Fibroblast of skin of left biceps (primary cell): ENCODE measurements at places on chromosomes 12 and 14.

DNA sequence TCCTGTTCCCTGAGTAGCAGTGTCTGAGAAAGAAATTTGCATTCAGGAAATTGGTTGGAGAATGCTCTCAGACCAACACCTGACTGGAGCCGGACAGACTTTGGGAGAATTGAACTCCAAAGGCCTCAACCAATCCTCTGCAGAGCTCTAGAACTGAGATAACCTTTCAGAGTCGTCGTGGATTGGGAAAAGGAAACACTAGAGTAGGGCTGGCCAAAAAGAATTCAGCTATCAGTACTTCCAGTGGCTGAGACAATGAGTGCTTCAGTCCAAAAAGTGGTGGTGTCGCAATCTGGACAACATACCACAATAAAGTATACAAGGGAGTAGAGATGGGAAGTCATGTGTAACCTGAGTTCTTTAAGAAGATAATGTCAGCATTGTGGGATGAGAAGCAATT lies 377.1 kb downstream of the SLC16A7 start:
- DNase-seq: peak; percentile 86

GRCh38 chr12:26878661-26879119 lies 45.7 kb upstream of the ITPR2 start:
- no peak for DNase-seq

DNA sequence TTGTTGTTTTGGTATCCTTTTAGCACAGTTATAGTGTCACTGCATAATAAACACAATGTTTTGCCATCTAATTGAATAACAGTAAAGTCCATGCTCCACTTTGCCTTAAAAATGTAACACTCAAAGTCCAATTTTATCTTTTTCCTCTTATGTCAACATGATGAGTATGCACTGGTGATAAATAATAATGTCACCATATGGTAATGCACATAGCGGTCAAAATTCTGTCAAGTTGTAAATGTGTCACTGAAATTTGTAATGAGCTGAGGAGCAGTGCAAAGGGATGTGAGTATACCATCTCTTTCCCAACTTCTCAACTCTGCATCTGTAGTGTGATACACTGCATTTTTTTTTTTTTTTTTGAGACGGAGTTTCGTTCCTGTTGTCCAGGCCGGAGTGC lies 65.7 kb downstream of the EML5 start:
- DNase-seq: no peak

DNA sequence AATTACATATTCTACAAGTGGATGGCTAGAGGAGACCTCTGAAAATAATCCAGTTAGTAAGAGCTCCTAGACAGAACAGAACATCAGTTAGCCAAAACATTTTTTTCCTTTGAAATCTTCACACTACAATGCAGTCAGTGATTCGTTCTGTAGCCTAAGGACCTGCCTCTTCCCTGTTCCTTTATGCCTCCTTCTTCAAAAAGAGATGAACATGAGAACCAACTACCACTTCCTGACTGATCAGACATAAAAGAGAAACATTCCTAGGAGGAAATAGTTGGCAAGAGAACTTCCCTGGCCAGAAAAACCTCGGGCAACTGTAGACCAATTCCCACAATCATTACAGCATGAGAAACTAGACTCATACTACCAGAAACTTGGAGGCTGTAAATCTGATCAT lies 29.4 kb downstream of the ITPR2 start:
- no peak for DNase-seq

DNA sequence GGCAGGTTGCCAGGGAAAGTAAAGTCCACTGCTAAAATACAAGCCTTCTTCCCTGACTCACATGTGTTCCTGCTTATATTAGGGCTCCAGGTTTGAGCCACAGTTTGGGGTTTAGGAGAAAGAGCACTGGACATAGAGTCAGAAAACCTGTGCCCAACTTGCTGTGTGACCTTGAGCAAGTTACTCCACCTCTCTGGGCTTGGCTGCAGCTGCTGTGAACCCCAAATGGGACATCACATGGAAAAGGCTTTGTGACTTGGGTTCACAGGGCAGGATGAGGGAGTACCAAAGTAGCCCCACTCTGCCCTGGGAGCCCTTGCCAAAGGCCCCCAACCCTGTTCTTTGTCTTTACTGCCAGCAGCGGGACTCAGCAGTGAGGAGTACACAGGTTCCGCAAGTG lies 79.0 kb upstream of the NOS1 start:
- DNase-seq: no peak

GRCh38 chr14:99098199-99098598 lies 173.8 kb downstream of the BCL11B start:
- DNase-seq: no peak

DNA sequence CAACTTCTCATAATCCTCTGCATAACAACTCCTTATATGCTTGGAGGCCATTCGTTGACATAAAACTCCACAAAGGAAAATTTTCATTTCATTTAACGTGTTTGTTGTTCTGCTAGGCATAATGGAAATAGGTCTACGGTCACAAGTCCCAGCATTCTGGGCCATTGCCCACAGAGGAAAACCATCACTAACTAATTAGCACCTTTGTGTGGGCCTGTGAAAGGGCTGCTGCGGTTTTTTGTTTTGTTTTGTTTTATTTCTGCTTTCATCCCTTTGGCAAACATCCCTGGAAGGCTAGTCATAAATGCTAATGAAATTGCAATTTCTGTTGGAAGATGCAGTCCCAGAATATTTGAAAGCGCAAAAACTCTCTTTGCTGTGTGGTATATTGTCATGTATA lies 180.3 kb downstream of the RMST start:
- no peak for DNase-seq

GRCh38 chr12:54206791-54207190 lies 18.0 kb upstream of the SMUG1 start:
- no peak for DNase-seq

DNA sequence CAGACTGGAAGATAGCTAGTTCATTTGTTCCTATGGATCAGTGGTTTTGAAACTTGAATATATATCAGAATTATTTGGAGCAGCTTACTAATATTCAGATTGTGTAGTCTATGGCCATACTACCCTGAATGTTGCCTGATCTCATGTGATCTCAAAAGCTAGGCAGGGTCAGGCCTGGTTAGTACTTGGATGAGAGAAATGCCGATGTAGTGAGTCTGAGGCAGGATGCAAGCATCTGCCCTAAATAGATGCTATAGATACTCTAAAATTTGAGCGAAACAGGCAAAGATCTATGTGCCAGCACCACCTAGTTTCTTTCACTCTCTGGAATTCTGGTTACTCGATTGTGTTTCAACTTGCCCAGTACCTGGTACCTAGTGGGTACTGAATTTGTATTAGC lies 40.9 kb downstream of the FRMD6 start:
- DNase-seq: no peak

GRCh38 chr12:94228488-94228907 lies 80.1 kb downstream of the PLXNC1 start:
- DNase-seq: no peak

DNA sequence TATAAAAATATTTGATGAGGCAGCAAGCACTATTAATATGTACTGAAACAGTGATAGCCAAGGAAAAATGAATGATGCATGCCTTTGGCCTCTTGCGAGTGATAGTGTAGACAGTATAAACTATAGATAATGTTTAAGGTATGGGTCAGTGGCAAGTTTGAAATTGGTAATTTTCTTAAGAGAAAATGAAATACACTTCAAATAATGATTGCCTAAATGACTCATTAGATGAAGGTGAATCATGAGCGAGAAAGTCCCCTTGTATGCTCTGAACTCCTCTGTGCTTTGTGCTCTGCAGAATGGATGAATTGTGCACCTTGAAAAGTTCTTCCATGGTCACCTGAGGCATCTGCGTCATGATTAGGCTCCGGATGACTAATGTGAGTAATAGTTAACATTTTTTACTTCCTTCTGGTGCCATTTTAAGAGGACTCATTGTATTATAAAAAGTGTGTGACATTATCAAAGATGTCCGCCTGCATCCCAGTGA lies 84.9 kb upstream of the RTL1 start:
- DNase-seq: no peak

GRCh38 chr12:45974883-45975282 lies 15.5 kb downstream of the SCAF11 start:
- no peak for DNase-seq

DNA sequence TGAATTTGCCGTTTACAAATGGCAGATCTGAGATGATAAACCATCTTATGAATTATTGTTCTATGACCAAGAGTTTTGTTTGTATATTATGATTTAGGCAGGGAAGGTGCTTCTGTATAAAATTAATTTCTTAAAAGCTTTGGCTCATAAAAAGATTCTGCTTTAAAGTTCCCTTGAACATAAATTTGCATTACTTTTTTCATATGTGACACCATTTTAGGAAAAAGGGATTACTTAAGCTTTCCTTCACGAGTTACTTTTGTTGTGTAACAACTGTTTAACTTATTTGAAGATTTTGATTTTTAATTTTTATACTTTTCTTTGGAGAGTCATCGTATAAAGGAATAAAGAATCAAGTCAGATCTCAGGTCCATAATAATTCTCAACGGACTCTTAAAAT lies 3.3 kb downstream of the ETNK1 start:
- DNase-seq: no peak

- no peak for DNase-seq
These were observed 77.8 kb downstream of the HSD17B6 start for GRCh38 chr12:56840922-56841321.

GRCh38 chr14:87772854-87773253 lies 220.1 kb downstream of the GALC start:
- no peak for DNase-seq

DNA sequence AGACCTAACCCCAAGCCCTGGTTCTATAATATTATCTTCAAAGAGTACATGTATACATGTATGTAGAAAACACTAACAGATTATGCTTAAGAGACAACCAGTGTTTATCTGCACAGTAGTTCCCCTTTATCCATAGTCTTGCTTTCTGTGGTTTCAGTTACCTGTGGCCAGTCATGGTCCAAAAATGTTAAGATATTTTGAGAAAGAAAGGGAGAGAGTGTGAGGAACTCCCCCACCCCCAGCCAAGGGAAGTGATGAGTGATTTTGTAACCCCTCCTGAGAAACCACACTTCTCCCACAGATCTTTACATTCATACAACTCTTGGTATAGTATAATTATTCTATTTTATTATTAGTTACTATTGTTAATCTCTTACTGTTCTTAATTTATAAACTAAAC lies 77.3 kb upstream of the CNTN1 start:
- no peak for DNase-seq

DNA sequence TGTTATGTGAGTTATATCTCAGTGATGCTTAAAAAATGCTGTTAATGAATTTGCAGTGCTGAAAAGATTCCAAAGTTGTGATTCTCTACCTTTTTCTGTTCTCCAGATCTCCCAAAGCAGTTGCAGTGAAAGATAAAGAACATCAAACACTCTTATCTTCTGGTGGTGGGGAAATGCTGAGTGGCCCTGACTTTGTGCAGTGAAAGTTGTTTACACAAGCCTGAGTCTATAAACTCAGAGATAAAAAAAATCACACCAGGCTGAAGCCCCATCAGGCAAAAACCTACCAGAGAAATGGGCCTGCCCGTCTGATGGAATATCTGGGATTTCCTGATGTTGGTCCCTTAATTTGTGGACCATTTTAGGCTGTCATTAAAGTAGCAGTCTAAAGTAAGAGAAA lies 46.1 kb downstream of the RASSF3 start:
- no peak for DNase-seq

GRCh38 chr14:24441904-24442239 lies 704 bp downstream of the SDR39U1 start:
- DNase-seq: no peak

GRCh38 chr12:80101126-80101525 lies 1.8 kb downstream of the OTOGL start:
- no peak for DNase-seq

GRCh38 chr12:65608319-65608916 lies 215.9 kb upstream of the HMGA2 start:
- DNase-seq: no peak

GRCh38 chr14:65483647-65484046 lies 71.1 kb downstream of the FUT8 start:
- DNase-seq: no peak

GRCh38 chr14:23566112-23566777 lies 1.3 kb downstream of the AP1G2 start:
- no peak for DNase-seq

- DNase-seq: no peak
These were observed 192.2 kb upstream of the ARHGAP5 start for GRCh38 chr14:31884776-31885379.

DNA sequence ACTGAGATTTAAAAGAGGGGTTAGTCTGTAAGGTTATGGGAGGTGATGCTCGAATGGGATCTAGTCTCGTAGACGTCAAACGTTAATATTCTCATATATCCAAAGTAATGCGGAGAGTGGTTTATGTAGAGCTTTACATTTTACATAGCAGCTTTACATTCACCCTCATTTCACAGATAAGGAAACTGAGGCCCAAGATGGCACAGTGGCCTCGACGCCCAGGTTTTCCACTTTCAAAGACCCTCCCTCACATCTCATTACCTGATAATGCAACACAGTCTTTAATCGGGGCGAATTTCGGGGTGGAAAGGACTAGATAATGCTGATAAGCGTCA lies 450 bp upstream of the TDG start:
- DNase-seq: no peak

GRCh38 chr12:104026841-104027599 lies 23.0 kb downstream of the GLT8D2 start:
- DNase-seq: no peak
